ENCODE measurements at places on chromosomes 6 and 20.

DNA sequence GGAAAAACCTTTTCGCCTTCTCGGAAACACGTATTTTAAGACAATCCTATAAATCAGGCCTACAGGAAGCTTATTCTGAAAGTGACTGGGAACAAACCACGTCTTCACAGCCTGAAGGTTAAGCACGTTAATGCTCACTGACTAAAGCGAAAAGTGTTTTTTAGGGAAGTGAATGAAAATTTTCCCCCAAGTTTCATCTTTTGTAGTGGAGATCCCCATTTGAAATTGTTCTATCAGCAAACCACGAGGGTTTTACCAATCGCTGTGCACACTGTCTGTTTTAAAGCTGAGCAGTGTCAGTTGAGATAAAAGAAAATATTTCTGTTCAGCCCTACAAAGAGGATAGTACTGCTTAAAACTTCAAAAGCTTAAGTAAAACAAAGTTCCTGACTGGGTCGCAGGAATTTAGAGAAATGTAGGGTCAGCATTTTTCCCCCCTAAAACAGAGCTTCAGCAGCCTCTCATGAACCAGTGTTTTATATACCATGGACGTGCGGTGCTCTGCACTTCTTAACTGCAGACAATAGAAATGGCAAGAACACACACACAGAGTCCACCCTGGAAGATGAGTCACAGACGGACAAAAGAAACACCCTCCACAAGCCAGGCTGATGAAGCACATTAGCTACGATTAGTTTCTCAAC, 34.9 kb downstream of the SLC22A23 start:
- H3K27me3 ChIP-seq, result no peaks in the 10 kb centered on the region
- no peaks in the 10 kb centered on the region for H3K36me3 ChIP-seq
- no peaks in the 10 kb centered on the region for H3K4me1 ChIP-seq
- H3K27ac ChIP-seq, result no peak overlapping the region

DNA sequence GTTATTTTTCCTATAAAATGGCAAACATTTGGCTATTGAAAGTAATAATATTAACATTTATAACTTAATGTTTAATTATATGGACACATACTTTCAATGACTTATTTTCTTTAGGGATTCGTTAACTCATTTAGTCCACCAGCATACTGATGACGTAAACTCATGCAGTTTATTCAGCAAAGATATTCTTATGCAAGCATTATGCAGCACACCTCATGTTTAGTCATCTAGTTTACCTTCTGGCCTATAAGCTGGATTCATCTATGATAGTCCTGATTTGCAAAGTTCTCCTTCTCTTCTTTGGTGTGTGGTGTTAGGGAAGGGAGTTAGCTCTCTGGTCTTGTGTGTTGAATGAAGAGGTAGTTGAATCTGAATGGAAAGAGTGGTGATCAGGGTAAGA, 60.0 kb downstream of the OR2J2 start:
- no peaks in the 10 kb centered on the region for H3K27me3 ChIP-seq
- DNase-seq, result no peak
- no peaks in the 10 kb centered on the region for H3K36me3 ChIP-seq
- no peak overlapping the region for H3K27ac ChIP-seq
- no peak overlapping the region for H3K4me3 ChIP-seq
- no peaks in the 10 kb centered on the region for H3K4me1 ChIP-seq

DNA sequence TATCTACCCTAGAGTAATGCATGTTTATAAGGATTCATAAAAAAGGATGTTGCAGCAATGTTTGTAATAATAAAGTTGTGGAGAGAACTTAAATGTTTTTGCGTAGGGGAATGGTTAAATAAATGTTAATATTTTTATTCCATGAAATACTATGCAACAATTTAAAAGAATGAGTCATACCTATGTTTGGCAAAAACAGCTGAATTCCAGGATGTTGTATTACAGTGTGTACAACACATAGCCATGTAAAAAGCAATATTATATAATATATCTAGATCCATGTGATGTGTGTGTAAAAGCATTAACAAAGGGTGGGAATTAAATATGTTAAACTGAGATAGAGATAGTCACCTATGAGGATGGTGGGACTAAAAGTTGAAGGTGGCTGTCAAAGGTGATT, 21.1 kb upstream of the PKIB start:
- H3K27me3 ChIP-seq, result no peaks in the 10 kb centered on the region
- DNase-seq, result no peak
- H3K4me3 ChIP-seq, result no peak overlapping the region
- H3K27ac ChIP-seq, result no peak overlapping the region
- no peaks in the 10 kb centered on the region for H3K36me3 ChIP-seq

- H3K4me1 ChIP-seq, result no peaks in the 10 kb centered on the region
- no peak for DNase-seq
- H3K27ac ChIP-seq, result no peak overlapping the region
- H3K4me3 ChIP-seq, result no peak overlapping the region
- H3K36me3 ChIP-seq, result no peaks in the 10 kb centered on the region
These were observed 253.7 kb upstream of the RUNX2 start for GRCh38 chr6:45074439-45074838.

GRCh38 chr6:37624606-37625574, 72.8 kb downstream of the MDGA1 start:
- no peak overlapping the region for H3K27ac ChIP-seq
- peaks cover 12% of the 10 kb centered on the region for H3K27me3 ChIP-seq
- no peaks in the 10 kb centered on the region for H3K36me3 ChIP-seq
- DNase-seq, result peak; percentile 89
- H3K4me3 ChIP-seq, result peak overlapping the region; percentile 16

- no peak overlapping the region for H3K4me3 ChIP-seq
- H3K27me3 ChIP-seq, result no peaks in the 10 kb centered on the region
- no peak for DNase-seq
- no peaks in the 10 kb centered on the region for H3K4me1 ChIP-seq
- no peak overlapping the region for H3K27ac ChIP-seq
These were observed 78.9 kb upstream of the SCP2D1 start for GRCh38 chr20:18734525-18735189.
